ENCODE measurements at places on chromosomes 12 and 14. TPM values are rescaled to one million over a fixed set of nuclear protein-coding genes. Genes with fewer than 3 reads are reported as not detected.
A peak's percentile ranks its signal among the peaks of the same experiment; 100 is the strongest.

Gene KRT73
- total RNA-seq, result not detected

Gene OR6C2
- not detected for total RNA-seq

Gene CCDC38
- not detected for total RNA-seq

Gene ERBB3
- 0.66 TPM for total RNA-seq

Gene CHST11
- total RNA-seq, result 2.6 TPM

Gene HOXC12
- total RNA-seq, result not detected

GRCh38 chr12:33602515-33602914 lies 162.9 kb upstream of the SYT10 start:
- DNase-seq, result no peak

DNA sequence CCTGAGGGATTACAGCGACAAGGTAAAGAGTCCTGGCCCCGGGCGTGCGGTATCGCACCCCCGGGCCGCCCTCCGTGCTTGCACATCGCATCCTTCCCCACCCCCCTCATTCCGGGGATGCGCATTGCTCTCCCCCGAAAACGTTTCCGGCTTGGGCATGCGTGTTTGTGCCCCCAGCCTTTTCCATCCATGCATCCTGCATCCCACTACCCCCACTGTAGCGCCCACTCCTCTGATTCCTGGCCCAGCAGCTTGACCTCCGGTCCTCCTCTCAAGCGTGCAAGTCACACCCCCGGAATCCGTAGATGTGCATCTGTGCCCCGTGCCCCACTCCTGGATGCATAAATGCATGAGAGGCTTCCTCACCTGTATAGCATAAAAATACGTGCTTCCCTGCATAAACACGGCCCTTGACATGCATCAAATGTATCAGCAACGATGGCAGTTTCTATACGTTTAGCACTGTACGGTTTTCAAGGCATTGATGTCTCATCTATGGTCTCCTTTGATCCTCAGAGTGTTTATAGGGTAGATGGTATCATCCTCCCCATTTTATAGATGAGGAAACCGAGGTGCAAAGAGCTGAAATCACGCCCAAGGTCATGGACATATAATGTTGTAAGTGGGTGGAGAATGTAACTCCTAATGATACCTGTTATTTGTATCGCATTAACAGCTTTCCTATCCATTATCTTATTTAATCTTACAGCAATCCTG lies 484 bp downstream of the RIC8B start:
- no peak for DNase-seq

DNA sequence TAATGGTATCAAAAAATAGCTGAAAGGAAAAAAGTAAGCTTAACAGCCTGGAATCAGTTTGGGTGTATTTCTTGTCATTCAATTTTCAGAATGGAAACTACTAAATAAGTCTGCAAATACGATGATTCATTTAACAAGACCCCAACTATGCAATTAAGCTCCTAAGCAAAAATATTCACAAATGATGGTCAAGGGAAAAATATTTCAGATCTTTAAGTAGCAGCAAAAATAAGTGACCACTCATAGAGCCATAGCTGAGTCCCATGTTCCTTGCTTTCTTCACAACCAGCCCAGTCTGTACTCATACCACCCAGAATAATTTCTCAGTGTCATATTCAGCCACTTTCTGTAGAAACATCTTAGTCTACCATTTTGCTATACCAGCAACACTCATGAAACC lies 185.4 kb downstream of the PPM1H start:
- peak; percentile 30 for DNase-seq

DNA sequence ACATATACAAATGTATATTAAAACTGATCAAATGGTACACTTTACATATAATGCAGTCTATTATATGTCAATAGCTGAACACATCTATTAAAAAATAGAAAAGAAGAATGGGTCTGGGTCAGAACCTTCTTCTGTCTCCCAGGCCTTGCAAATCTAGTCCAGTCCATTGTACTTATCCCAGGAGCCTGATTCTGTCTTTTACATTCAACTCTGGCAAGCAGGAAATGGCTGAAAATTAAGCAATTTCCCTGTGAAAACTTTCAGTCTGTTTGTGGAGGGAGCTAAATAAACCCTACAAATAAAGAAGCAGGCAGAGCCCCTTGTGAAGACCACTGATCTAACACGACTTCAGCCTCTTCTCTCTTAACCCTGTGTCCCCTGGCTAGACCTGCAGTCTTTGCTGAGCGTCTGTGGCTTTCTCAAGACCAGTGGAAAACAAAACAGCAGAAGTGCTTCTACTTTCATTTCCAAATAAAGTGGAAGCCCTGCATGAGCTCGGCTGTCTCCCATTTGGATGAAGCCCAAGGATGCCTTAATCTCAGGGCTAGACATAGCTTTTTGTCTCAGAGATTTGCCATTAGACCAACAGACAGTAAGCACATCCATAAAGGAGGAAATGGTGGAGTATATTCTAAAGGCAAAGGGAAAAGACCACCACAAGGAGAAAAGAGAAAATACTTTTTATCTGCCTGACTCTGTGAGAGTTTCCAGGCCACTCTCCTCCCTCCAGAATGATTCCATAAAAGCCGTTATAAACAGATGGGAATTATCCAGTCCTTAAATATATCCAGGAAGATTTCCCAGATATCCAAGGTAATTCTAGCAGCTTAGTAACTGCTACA lies 48.2 kb downstream of the CRACR2A start:
- no peak for DNase-seq

GRCh38 chr12:47397664-47398281 lies 308.1 kb downstream of the RPAP3 start:
- peak; percentile 75 for DNase-seq

GRCh38 chr12:7005311-7005710 lies 13.0 kb downstream of the LPCAT3 start:
- no peak for DNase-seq

- DNase-seq, result peak; percentile 75
These were observed 8.1 kb downstream of the L2HGDH start for GRCh38 chr14:50303744-50304471.

DNA sequence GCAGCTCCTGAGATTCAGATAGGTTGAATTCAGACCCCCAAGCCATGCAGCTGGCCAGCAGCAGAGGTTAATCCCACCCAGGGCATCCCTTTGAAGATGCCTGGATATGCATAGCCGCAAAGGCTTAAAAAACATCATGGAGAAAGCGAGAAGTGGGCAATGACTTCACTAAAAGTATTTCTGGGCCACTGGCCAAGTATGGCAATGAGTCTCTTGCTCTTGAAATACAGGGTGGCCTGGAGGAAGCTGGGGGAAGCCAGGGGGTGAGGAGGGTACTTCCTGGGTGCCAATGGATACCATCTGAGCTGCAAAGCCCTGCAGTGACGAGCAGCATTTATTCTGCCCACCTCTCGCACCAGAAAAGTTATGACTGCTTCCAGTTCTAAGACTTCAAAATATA lies 539.3 kb upstream of the TBX3 start:
- DNase-seq, result peak; percentile 85

- DNase-seq, result peak; percentile 44
These were observed 22.4 kb downstream of the NID2 start for GRCh38 chr14:52046376-52046917.

GRCh38 chr12:93707836-93708235 lies 30.7 kb downstream of the CRADD start:
- DNase-seq, result no peak

DNA sequence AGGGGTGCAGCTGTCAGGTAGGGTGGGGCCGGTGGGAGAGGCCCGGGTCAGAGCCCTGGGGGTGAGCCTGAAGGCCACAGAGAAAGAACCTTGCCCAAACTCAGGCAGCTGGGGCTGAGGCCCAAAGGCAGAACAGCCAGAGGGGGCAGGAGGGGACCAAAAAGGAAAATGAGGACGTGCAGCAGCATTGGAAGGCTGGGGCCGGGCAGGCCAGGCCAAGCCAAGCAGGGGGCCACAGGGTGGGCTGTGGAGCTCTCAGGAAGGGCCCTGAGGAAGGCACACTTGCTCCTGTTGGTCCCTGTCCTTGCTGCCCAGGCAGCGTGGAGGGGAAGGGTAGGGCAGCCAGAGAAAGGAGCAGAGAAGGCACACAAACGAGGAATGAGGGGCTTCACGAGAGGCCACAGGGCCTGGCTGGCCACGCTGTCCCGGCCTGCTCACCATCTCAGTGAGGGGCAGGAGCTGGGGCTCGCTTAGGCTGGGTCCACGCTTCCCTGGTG lies 10.5 kb downstream of the MMP14 start:
- no peak for DNase-seq

DNA sequence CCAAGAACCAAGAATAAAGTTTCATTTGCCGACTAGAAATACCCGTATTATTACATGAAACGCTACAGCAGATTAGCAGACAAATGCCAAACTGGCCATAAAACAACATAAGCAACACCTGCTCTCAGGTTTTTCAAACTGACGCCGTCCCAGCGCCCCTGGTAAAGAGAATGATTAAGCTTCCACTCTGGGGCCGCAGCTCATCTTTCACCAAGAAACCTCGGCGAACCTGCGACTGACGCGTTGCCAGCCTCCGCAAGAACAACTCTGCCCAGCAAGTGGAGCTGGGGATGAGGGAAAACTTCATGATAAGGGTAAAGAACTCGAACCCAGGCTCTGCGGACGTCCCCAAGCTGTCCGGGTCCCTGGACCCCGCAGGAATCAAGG lies 530 bp downstream of the ARL1 start:
- no peak for DNase-seq

- no peak for DNase-seq
These were observed 30.3 kb upstream of the FOXN3 start for GRCh38 chr14:89447182-89447944.

DNA sequence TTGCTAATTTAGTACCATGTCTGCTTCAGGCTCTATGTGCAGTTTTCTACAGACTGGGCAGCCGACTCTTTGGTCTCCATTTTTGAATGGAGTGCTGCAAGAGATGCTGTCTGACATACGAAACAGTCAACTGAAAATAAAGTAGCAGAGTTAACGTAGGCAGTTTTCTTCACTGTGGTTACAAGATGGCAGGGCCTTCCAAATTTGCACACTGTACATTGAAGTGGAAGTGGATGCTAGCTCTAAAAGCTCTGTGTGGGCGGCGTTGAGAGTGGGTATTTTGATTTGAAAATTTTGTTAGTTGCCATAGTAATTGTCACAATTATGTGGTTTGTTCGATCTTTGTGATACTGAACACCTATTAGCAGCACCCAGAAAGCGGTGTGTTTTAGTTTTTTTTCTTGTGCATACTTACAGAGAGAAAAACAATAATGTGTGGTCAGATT lies 154.9 kb upstream of the ATP2B1 start:
- DNase-seq, result no peak

GRCh38 chr12:132621657-132622435 lies 3.3 kb downstream of the P2RX2 start:
- no peak for DNase-seq

GRCh38 chr14:75504411-75504810 lies 17.9 kb upstream of the BATF start:
- DNase-seq, result no peak

GRCh38 chr12:56153678-56154065 lies 1.3 kb downstream of the MYL6B start:
- no peak for DNase-seq

GRCh38 chr12:75998292-75999063 lies 33.1 kb downstream of the PHLDA1 start:
- no peak for DNase-seq

DNA sequence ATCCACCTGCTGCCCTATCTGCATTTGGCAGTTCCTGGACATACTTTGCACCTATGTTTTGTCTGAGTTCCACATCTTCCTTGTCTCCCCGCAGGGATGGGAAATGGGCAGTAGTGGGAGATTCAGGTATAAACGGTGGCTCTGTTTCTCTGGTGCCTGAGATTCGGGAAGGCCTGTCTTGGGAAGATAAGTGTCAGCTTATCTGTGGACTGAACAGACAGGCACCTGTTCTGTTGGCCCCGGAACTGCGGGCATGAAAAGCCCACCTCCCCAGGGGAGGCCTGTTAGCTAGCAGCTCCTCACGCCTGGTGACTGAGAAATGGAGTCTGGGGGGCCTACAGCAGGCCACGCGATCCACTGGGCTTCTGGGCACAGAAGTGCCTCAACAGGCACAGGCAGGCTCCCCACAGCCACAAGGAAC lies 5.8 kb downstream of the PHB2 start:
- DNase-seq, result no peak

DNA sequence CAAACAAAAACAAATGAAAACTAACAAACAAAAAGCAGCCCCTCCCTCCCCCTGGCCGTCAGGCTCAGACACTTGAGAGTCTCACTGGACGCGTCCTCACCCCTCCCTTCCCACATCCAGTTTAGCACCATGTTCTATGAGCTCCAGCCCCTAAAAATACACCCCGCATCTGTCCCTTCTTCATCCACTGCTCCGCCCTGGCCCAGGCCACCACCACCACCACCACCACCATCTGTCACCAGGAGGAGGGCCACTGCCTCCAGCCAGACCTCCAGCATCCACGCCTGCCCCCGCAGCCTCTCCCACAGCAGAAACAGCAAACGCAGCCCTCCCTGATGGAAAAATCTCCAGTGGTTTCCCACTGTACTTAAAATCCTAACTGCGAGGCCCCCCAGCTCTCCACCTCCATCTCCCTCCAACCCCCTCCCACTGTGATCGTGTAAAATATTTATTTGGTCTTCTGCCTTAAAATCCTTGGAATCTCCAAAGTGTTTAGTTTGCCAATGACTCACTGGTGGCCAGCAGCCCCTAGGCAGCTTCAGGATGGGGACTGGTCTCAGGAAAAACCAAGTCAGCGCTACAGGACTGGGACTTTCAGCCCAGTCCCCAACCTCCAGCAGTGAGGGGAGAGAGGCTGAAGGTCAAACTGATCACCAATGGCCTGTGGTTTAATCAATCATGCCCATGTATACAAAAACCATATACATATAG lies 95.1 kb downstream of the SCARB1 start:
- no peak for DNase-seq

- DNase-seq, result no peak
These were observed 932 bp downstream of the ADCY6 start for GRCh38 chr12:48787791-48788523.

DNA sequence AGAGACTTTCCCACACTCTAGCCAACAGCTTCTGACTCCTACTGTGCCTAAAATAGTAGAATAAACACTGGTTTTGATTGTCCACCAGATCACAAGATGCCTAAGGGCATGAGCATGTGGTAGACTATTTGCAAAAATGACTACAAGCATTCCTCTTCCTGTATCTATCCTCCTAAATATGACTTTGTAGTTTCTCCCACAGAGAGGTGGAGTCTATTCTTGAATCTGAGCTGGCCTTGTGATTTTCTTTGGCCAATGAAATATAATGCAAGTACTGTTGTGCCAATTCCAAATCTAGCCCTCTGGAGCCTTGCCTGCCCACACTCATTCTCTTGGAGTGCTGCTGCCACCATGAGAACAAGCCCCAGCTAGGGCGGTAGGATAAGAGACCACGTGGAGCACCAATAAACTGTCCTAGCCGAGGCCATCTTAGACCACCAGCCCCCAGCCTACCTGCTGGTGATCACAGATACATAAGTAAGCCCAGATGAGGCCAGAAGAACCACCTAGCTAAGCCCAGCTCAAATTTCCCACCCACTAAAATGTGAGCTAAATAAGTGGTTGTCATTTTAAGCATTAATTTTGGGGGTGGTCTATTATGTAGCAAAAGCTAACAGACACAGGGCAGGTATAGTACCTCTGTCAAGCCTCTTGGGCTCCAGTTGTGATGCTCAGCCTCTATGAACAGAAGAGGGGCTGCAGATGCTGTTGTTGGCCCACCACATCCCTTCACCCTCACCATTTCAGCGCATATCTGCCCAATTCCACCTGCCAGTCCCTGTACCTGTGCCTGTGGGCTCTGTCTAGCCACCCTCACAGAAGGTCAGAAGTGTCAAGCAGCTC lies 17.9 kb downstream of the ZFP36L1 start:
- DNase-seq, result no peak
